Progenitor cell of endocrine pancreas (in vitro differentiated cells): ENCODE measurements at places on chromosomes 7 and 10. TPM values are rescaled to one million over a fixed set of nuclear protein-coding genes. Genes with fewer than 3 reads are reported as not detected.

Gene ZNF107
- total RNA-seq: 16.5 and 16.9 TPM in 2 replicates

Gene AKR1C8
- total RNA-seq: not detected in 2 replicates

- no peak for DNase-seq
Measured at GRCh38 chr7:138784692-138785091, 13.1 kb upstream of the TMEM213 start.

DNA sequence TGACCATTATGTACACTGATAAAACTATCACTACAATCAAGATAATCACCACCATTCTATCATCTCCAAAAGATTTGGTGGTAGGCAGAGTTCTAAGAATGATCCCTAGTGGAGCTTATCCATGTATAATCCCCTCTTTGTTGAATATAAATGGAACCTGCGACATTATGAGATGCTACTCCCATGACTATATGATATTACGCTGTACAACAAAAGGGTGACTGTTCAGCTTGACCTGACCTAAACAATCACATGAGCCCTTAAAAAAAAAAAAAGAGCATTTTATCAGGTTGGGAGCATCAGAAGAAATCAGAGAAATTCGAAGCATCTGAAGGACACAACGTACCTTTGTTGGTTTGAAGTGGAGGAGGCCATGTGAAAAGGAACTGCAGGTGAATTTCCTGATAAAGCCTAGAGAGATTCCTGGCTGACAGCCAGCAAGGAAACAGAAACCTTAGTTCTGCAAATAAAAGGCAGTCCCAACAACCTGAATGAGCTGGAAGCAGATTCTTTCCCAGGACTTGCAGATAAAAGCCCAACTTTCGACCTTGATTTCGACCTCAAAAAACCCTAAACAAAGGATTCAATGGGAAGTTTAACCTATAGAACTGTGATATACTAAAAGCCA is 270.7 kb downstream of the ADRA2A start:
- no peak for DNase-seq

GRCh38 chr10:23095966-23096801 is 805 bp downstream of the MSRB2 start:
- peak; percentile 20 for DNase-seq

- no peak for DNase-seq
Measured at GRCh38 chr10:72086466-72087391, 1.6 kb downstream of the SPOCK2 start.

- DNase-seq: no peak
Measured at GRCh38 chr7:16399916-16400892, 21.1 kb downstream of the CRPPA start.

- no peak for DNase-seq
Measured at GRCh38 chr7:93337052-93337451, 104.9 kb downstream of the VPS50 start.

Gene UTF1
- total RNA-seq: not detected in 2 replicates

DNA sequence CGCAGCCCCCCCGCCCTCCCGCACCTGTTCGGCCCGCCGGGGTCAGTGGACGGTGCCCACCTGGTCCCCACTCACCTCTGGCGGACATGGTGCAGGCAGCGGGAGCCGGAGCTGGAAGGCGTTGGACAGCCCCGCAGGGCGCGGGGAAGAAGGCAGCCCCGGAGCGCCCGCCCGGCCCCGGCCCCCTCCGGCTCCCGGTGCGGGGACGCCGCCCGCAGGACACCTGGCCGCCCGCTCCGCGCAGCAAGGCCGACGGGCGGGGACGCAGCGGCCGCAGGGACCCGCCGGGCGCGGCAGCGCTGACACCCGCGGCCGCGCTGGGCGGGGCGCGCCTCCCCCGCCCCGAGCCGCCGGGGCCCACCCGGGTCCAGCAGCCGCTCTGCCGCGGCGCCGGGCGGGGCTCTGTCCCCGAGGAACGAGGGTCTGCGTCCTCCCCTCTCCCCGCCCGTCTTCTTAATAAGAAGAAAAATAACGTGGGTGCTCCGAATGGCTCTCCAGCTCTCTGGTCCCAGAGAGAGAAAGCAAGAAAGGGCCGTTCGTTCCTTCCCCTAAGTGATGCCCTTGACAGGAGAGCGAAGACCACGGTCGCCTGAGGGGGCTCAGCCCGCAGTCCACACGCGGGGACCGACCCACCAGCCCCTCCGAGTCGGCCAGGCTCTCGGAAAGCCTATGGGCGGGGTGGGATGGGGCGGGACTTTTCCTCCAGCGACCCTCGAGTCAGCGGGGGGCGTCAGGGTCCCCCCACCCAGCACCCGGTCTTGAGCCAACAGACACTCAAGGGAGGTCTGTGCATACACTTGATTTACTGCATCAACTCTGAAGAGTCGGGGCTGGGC is 53.4 kb upstream of the FHIP2A start:
- DNase-seq: no peak

DNA sequence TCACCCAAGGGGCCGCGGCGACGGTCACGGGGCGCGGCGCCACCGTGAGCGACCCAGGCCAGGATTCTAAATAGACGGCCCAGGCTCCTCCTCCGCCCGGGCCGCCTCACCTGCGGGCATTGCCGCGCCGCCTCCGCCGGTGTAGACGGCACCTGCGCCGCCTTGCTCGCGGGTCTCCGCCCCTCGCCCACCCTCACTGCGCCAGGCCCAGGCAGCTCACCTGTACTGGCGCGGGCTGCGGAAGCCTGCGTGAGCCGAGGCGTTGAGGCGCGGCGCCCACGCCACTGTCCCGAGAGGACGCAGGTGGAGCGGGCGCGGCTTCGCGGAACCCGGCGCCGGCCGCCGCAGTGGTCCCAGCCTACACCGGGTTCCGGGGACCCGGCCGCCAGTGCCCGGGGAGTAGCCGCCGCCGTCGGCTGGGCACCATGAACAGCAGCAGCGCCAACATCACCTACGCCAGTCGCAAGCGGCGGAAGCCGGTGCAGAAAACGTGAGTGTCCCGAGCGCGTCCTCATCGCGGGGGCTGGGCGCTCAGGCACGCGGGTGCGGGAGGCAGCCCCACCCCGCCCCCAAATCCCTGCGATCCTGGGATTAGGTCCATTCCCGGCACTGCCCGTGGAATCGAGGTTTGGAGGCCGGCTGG is 509 bp downstream of the AHR start:
- peak; percentile 55 for DNase-seq

DNA sequence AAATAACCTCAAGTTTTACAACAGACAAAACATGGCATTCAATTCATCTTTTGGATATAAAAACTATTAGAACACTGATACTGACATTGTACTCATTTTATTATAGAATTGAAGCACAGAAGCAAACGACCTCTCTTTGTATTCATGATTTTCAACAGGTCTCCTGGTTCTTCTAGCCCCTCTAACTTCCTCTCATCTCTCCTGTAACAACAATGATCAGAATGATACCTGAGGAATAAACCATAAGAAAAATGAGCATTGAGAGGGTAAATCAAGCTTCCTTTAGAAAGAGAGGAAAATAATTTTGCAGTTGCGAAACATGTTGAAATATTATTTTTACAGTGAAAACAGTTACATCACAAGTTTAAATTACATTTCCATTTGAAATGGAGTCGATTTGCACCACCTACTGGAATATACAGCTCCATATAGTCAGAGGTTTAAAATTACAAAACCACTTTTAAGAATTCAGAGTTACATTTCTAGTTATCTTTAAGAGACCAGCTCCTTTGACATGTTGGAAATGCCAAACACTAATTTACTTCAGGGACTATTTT is 17.5 kb upstream of the TEX36 start:
- DNase-seq: no peak

DNA sequence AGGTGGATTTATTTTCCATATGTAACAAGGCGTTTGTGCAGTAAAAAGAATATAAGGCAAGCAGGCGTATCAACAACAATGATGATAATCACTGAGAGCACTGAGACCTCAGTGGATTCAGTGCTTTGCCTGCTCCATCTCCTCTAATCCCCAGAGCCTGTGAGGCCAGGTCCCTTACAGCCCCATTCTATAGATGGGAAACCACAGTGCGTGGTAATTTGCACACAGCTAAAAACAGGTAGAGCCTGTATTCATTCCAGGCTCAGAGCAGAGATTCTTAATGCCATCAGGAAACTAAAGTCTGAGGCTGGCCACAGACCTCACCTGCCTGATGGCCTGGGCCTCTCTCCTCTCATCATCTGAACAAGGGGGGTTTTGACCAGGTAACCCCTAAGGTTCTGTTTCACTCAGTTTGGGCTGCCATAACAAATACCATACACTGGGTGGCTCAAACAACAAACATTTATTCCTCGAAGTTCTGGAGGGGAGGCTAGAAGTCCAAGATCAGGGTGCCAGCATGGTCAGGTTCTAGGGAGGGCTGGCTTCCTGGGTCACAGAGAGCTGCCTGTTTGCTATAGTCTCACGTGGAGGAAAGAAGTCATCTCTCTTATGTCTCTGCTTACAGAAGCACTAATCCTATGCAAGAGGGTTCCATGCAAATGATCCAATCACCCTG is 10.3 kb upstream of the RASSF4 start:
- DNase-seq: no peak

DNA sequence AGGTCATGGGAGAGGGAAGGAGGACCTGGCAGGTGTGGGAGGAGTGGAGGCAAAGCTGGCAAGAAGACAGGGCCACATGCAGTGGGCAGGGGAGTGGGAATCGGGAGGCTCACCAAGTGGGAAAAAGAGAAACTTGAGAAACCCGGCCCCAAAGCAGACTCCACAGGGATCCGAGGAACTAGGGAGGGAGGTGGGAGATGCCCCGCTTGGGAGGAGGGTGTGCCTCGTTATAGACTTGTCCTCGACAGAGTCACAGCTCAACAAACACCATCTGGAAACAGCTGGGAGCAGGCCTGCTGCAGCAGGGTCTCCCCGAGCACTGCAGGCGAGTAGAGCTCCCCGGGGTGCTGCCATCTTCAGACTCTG is 54.8 kb downstream of the MKI67 start:
- no peak for DNase-seq

DNA sequence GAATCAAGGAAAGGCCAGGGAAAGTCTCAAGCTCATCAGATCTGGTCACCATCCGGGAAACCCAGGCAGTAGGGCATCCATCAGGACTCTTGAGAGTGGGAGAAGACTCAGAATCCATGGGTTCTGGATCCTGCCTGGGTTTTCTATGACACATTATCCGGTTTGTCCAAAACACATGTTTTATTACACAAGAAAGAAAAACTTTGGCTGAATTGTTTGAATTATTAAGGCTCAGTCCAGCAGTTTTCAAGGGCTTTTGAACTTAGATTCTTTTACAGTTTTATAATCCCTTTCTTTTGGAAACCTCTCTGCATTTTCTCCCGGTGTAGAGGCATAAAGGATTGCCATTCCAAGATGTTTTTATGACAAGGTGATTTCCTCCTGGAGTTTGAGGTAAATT is 528.5 kb upstream of the MGMT start:
- DNase-seq: no peak

- no peak for DNase-seq
Measured at GRCh38 chr10:90887555-90887954, 15.8 kb downstream of the RPP30 start.

Gene ABLIM1
- total RNA-seq: 59.1 and 60.5 TPM in 2 replicates

DNA sequence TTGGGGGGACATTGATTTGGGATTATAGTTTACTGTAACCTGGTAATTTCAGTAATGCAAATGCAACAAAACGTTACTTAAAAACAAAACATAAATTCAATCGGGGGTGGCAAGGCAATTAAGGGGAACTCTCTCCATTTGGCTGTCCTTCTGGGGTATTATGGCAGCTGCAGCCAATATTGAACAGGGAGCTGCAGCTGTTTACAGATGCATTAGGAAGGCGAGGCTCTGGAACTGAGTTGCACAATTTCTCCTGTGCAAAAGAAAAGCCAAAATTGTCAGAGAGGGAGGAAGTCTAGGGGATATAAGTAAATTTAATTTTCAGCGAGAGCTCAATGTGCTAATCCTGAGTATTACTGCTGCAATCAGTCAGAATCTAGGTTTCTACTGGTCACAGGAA is 36.1 kb downstream of the NEUROD6 start:
- no peak for DNase-seq

- no peak for DNase-seq
Measured at GRCh38 chr7:43155636-43156035, 43.2 kb downstream of the HECW1 start.

DNA sequence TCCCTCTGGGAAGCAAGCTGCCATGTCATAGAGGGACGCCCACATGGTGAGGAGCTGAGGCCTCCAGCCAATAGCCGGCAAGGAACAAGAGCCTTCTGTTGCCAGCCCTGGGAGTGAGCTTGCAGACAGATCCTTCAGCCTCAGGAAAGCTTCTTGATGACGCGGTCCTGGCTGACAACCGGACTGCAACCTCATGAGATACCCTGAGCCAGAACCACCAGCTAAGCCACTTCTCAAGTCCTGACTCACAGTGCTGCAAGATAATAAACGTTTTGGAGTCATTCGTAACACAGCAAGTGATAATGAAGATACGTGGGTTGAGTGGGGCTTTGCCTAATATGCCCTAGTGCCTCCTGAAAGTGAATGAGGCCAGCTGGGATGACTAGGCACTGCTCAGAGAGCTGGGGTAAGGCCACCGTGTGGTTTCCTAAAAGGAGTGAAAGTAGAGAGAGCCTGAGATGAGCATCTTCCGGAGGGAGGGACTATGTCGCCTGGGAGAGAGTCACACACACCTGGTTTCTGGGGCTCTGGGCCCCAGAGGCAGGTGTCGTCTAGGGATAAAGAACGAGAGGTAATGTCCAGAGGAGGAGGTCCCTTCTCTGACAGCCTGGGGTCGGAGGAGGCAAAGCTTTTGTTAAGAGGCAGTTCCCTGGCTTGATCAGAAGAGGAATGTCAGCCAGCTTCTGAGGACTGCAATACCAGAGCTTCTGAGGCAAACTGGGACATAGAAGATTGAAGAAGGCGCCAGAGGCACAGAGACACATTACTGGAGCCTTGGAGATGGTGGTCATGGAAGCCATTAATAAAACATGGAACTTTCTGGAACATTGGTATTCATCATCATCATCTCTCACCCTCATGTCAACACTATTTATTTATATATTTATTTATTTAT is 53.6 kb downstream of the PYROXD2 start:
- DNase-seq: no peak

DNA sequence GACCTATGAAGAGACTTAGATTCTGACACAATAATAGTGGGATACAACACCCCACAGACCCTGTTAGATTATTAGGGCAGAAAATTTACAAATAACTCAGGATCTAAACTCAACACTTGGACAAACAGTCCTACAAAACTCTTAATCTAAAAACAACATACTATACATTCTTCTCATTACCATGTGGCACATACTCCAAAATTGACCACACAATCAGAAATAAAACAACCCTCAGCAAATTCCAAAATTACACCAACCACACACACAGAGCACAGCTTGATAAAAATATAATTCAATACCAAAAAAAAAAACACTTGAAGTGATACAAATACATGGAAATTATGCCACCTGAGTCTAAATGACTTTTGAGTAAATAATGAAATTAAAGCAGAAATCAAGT is 7.8 kb downstream of the ZNF680 start:
- no peak for DNase-seq

DNA sequence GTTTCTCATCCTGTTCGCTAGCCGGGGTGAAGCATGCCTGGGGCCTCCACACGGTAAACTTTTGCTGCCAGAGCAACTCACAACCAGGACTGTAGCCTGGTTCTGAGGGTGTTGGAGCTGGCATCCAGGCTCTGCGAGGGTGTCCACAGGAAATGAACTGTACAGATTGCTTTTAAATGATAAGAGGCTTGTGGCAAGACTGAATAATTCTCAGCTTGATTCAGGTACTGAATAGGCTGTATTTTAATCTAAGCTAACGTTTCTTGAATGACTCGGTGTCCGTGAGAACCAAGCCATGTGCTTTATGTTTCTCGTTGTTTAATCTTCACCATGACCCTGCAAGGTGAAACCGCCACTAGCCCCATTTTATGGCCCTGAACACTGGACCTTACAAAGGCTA is 49.3 kb downstream of the EEPD1 start:
- no peak for DNase-seq

- DNase-seq: no peak
Measured at GRCh38 chr10:116919706-116920105, 70.4 kb downstream of the ENO4 start.

Gene EVX1
- not detected in 2 replicates for total RNA-seq

Gene OR2A7
- total RNA-seq: 8.0 and 9.3 TPM in 2 replicates
